Activated T-cell treated with anti-CD3 and anti-CD28 coated beads for 1 hour (primary cell): ENCODE measurements at places on chromosomes 13 and 19.

GRCh38 chr19:9848060-9848459 lies 12.9 kb downstream of the PIN1 start:
- no peak for DNase-seq

GRCh38 chr19:27740396-27740795 lies 1472.6 kb downstream of the UQCRFS1 start:
- DNase-seq: no peak

DNA sequence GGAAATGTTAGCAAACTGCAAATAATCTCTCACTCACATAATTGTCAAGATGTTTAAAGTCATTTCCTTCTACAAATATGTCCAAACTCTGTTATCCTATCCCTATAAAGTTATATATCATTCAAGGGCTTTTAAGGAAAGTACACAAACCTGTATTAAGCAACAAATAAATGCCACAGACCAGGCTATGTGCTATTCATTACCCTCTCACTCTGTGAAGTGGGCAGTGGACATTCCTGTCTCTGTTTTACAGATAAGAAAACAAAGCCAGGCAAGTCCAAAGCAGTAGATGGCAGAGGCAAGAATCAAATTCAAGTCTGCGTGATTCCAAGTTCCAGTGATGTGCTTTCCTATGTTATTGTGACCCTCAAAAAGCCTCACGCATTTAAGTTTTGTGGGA lies 140.6 kb downstream of the LHFPL6 start:
- DNase-seq: no peak

DNA sequence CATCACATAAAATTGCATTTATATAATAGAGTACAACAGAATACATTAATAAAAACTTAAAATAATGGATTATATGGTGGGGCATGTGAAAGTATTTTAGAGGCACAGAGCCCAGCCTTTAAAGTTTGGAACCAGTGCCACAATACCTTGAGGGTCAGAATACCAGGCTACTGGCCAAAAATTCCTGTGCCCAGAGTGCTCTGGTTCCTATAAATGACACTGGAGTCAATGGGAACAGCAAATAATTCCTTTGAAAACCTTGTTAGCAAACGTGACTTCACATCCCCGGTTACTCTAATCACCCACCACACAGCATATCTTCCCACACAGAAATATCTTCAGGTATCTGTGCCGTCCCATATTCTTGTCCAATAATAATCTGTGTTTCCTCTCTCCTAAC lies 1242.6 kb downstream of the DIAPH3 start:
- no peak for DNase-seq

DNA sequence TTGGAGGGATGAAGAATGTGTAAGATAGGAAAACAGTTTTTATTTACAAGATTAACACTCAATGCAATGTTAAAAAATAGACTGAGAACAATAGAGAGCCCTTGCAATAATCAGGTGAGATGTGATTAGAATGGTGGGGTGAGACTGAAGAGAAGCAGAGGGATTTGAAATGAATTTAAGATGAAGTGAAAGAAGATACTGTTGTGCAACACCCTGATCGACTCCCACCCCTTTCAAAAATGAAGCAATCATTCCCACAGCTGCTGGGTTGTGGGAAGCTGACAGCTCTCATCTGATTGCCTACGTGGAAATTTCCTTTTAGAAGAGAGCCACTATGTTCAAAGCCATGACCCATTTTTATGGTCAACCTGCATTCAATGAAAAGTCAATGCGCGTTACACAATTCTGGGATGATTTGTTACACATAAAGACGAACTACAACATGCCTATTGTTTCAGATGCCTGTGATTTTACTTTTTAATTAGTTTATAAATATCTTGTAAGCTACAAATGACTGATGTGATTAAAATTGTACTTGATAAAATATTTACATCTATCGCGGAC lies 1374.8 kb downstream of the PCDH9 start:
- no peak for DNase-seq

DNA sequence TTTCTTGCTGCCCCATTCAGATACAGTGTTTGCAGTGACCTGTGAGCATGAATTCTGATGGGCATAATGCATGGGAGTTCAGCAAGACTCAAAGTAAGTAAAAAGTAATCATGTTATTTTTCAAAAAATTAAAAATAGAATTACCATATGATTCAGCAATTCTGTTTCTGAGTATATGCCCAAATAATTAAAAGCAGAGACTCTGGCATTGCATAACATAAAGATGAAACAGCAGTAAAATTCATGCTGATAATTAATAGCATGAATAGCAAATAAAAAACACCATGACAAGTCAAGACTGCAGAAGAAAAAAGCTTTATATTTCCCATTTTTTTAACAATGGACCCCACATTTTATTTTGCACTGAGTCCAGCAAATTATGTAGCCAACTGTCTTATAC lies 21.3 kb downstream of the RNF6 start:
- no peak for DNase-seq

DNA sequence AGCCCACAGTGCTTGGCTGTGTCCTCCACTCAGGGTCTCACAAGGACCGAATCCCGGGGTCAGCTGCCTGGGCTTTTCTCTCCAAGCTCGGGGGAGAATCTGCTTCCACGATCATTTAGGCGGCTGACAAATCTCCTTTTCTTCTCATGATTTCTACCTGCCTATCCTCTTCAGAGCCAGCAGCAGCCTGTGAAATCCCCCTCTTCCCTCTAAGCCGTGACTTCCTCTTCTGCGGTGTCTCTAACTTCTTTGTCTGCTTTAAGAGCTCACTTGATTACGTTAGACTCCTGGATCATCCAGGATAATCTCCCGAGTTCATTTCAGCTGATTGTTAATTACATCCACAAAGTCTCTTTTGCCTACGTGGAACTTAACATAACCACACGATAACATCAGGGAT lies 22.5 kb upstream of the ZNF845 start:
- no peak for DNase-seq

GRCh38 chr13:111407381-111408131 lies 87.1 kb downstream of the TEX29 start:
- no peak for DNase-seq

DNA sequence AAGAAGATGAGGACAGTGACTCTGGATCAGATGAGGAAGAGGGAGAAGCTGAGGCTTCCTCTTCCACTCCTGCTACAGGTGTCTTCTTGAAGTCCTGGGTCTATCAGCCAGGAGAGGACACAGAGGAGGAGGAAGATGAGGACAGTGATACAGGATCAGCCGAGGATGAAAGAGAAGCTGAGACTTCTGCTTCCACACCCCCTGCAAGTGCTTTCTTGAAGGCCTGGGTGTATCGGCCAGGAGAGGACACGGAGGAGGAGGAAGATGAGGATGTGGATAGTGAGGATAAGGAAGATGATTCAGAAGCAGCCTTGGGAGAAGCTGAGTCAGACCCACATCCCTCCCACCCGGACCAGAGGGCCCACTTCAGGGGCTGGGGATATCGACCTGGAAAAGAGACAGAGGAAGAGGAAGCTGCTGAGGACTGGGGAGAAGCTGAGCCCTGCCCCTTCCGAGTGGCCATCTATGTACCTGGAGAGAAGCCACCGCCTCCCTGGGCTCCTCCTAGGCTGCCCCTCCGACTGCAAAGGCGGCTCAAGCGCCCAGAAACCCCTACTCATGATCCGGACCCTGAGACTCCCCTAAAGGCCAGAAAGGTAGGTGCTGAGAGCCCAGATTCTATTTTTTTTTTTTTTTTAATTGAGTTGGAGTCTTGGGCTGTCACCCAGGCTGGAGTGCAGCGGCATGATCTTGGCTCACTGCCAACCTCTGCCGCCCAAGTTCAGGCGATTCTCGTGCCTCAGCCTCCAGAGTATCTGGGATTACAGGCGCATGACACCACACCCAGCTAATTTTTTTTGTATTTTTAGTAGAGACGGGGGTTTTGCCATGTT lies 2.3 kb downstream of the PPP1R15A start:
- DNase-seq: no peak

GRCh38 chr13:31722673-31723072 lies 16.7 kb upstream of the RXFP2 start:
- DNase-seq: no peak

DNA sequence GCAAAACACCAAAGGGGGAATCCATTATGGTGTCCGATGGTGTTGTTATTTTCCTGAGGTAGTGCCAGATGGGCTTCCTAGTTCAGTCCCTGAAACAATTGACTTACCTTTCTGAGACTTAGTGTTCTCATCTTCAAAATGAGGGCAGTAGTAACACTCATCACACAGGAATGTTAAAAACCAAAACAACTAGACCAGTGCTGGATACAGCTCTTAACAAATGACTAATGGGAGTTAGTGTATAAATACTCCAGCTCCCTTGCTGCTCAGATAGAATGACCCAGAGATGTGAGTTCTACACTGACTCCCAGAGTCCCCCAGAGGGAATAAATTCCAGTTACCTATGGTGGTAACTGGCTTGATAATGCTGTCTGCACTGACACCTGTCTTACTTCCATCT lies 49.9 kb downstream of the MBD3L2B start:
- no peak for DNase-seq

- no peak for DNase-seq
Observed at GRCh38 chr13:92967923-92968322, 258.7 kb upstream of the GPC6 start.

DNA sequence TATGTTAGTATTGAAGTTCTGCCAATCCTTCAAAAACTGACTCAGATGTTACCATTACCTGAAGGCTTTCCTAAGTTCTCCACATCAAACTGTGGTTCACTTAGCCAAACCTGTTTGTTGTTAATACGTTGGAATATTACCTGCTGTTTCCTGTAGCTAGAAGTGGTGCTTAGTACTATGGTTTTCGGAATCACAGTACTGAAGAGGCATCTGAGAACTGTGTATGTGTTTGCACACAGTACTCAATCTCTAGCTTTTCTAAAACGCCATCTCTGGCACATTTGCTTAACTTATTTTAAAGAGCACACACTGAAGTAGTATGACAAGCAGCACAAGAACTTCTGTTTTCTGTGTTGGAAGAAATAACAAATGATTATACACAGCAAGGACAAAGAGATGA lies 248.2 kb downstream of the SHISA2 start:
- DNase-seq: no peak

DNA sequence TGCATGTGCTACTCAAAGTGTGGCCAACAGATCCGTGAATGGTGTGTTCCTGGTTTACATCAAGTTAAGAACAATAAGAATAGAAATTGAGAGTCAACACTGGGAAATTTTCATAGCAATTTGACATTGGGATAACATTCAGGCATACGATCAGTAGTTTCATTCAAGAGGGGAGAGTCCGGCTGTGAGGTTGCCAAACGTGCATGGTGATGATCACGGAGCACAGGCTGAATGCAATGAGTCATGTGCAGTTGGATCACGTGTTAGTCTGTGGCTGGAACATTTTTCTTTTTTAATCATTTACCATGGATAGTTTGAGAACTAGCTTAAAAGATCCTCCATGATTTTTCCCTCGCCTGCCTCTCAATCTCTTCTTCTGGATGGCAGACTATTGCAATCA lies 2.5 kb upstream of the DCT start:
- DNase-seq: no peak

DNA sequence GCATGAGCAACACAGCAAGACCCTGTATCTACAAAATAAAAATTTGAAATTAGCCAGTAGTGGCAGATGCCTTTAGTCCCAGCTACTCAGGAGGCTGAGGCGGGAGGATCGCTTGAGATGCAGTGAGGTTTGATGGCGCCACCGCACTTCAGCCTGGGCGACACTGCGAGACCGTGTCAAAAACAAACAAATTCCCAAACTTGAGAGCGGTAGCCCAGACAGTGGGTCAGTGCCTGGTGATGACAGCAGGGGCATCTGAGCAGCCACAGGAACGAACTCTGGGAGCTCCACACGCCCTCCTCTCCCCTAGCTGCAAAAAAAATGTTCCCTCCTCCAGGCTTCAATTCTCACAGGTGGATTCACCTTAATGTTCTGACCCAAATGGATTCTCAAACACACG lies 14.1 kb downstream of the ZNF490 start:
- no peak for DNase-seq

DNA sequence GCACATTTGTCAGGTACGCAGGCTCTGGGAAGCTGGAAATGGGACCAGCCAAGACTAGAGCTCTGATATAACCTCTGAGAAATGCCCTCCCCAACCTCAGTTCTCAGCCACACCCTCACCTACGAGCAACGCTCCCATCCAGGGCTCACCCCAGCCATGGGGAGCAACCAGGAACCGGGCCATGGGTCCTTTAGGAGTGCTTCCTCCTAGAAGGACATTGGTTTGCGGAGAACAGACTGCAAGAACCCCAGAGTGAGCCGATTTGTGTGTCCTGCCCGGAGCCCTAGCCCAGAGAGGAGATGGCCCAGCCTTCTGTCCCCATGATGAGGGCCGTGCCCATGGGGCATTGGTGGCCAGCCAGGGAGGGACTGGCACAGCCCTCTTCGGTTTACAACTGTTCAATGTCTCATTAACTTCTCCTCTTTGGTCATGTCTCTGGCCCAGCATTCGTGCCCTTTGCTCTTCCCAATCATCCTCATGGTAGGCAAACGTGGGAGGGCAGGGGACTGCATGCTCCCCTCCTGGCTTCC lies 32.9 kb upstream of the IGSF23 start:
- no peak for DNase-seq

GRCh38 chr13:95929430-95929829 lies 123.8 kb downstream of the UGGT2 start:
- no peak for DNase-seq

DNA sequence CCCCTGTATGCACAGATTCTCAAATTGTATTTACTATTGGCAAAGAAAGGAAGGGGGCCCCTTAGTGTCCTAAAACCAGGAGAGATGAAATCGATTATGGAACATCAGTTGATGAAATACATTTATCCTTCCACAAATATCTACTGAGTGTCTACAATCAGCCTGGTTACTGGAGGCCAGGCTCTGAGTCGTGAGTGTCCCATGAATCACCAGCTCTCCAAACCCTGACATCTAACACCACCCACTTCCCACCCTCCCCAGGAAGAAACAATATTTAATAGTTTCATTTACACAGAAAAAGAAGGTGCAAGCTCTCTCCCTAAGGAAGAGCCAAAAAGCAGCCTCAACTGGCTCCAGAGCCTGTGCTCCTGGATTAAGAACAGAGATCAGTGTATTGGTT lies 25.2 kb downstream of the KCTD15 start:
- DNase-seq: no peak

- no peak for DNase-seq
Observed at GRCh38 chr19:18070181-18070580, 16.6 kb downstream of the IL12RB1 start.

DNA sequence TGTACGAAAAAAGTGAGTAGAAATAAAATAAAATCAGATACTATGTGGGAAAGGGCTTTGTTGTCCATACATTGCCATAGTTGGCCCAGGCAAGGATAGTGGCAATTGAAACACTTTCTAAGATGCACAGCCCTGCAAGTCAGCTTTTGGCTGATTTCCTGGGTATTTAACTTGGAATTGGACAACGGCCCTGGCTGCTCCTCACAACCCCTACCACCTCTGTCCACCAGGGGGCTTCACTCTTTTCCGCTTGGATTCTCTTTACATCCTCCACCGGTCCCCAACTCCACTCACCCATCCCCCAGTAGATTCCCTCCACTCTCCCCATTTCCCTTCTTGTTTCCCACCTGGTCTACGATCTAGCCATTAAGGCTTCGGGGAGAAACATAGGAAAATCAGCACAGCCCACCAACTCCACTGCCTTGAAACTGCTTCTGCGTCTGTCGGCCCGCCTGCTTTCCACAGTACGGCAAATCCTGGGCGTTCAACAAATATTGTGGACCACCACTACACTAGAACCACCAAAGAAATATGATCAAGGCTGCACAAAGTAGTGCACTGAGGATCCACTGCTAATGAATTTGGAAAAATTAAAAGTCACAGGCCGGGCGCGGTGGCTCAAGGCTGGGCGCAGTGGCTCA lies 48.6 kb upstream of the GTF3A start:
- DNase-seq: peak; percentile 55

GRCh38 chr13:20383058-20383457 lies 142.6 kb downstream of the CRYL1 start:
- no peak for DNase-seq

- peak; percentile 44 for DNase-seq
Observed at GRCh38 chr19:15331419-15332310, 674 bp downstream of the BRD4 start.
